ENCODE measurements at places on chromosomes 2 and 18. TPM values are rescaled to one million over a fixed set of nuclear protein-coding genes. Genes with fewer than 3 reads are reported as not detected.

The LOXHD1 gene
- not detected for total RNA-seq

- no peak for DNase-seq
- no peaks in the 10 kb centered on the region for H3K27me3 ChIP-seq
- no peaks in the 10 kb centered on the region for H3K4me1 ChIP-seq
- H3K27ac ChIP-seq: no peak overlapping the region
Observed at GRCh38 chr2:141311430-141311829, 819.4 kb downstream of the LRP1B start.

DNA sequence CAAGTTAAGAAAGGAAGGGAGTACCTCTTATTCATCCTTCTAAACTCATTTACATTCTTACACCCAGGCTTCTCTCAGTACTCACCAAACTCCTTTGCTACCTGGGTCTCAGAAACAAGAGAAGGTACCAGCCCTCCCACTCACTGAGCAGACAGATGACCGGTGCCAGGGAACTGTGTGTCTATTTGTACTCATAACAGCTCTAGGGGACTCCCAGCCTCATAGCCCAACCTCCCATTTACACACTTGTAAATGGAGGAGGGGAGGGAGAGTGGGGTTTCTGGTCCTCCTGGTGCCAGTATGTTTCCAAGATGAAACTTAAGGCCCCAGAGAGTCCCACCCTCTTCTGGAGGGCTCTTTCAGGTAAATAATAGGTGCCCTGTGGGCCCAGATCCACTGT, 42.8 kb upstream of the SIGLEC15 start:
- DNase-seq: no peak
- H3K27ac ChIP-seq: peak overlapping the region; percentile 92
- H3K27me3 ChIP-seq: no peaks in the 10 kb centered on the region
- no peak overlapping the region for H3K4me3 ChIP-seq
- peaks cover 33% of the 10 kb centered on the region for H3K4me1 ChIP-seq

GRCh38 chr2:227509076-227509475, 37.1 kb downstream of the AGFG1 start:
- no peak overlapping the region for H3K4me3 ChIP-seq
- no peaks in the 10 kb centered on the region for H3K27me3 ChIP-seq
- DNase-seq: no peak
- H3K4me1 ChIP-seq: peaks cover 10% of the 10 kb centered on the region
- H3K27ac ChIP-seq: no peak overlapping the region
- no peaks in the 10 kb centered on the region for H3K36me3 ChIP-seq

The PLGLB2 gene
- total RNA-seq: 0.72 TPM

DNA sequence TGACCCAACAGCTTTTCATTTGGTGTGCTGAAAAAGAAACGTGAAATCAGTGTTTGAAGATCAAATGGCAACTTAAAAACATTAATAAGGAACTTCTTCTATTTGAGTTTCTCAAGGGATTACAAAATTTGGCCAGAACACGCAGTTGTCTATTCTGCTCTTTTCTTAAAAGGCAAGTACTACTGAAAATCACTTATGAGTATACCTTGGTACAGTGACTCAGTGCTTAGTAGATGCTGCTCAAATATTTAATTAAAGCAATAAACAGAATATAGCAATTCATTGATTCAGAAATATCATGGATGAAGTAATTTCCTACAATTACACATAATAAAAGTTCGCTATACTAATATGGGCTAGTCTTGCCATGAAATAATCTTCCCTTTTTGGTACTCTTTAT, 38.2 kb upstream of the MCM6 start:
- no peak for DNase-seq
- no peaks in the 10 kb centered on the region for H3K4me1 ChIP-seq
- H3K27me3 ChIP-seq: no peaks in the 10 kb centered on the region
- no peak overlapping the region for H3K27ac ChIP-seq

- no peaks in the 10 kb centered on the region for H3K36me3 ChIP-seq
- H3K4me3 ChIP-seq: no peak overlapping the region
- no peaks in the 10 kb centered on the region for H3K27me3 ChIP-seq
- H3K27ac ChIP-seq: no peak overlapping the region
Observed at GRCh38 chr18:11004294-11004693, 145.1 kb downstream of the PIEZO2 start.

The BOD1L2 gene
- not detected for total RNA-seq

- peak within 1 kb of the TSS; percentile 75 for H3K4me3 ChIP-seq
- peak within 1 kb of the TSS; percentile 64 for H3K27ac ChIP-seq
- no peaks in the 10 kb centered on the region for H3K27me3 ChIP-seq
- peak; percentile 64 for DNase-seq
Observed at GRCh38 chr2:95159690-95160449, at the start of gene ZNF514. TSS of gene ZNF514 (minus strand) at chr2:95159848. CDS start at chr2:95153253, 6,595 bp downstream.

DNA sequence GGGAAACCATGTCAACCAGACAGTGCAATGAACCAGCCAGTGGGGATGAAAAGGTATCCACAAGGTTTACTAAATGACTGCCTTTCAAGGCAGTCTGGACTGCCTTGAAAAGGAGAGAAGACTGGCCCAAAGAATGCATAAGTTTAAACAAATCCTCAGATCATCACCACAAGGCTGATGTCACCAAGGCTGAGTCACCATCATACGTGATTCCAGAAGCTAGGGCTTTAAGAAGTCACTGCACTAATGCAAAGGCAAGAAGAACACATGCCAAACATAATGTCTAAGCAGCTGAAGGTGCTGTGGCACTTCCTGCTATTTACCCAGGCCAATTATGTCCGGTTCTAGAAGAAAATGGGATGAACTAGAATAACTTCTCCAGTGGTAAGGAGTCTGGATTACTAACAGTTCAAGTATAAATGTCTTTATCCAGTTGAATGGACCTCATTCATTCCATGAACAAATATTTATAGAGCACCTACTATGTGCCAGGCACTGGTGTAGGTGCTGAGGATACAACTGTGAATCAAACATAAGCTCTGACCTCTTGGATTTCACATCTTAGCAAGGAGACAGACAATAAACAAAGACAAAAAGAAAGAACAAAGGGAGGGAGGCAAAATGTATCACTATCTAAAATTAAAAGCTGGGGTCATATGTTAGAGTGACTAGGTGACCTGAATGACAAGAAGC, 37.6 kb upstream of the ONECUT2 start:
- H3K27ac ChIP-seq: no peak overlapping the region
- H3K27me3 ChIP-seq: no peaks in the 10 kb centered on the region
- no peaks in the 10 kb centered on the region for H3K4me1 ChIP-seq
- no peak overlapping the region for H3K4me3 ChIP-seq

DNA sequence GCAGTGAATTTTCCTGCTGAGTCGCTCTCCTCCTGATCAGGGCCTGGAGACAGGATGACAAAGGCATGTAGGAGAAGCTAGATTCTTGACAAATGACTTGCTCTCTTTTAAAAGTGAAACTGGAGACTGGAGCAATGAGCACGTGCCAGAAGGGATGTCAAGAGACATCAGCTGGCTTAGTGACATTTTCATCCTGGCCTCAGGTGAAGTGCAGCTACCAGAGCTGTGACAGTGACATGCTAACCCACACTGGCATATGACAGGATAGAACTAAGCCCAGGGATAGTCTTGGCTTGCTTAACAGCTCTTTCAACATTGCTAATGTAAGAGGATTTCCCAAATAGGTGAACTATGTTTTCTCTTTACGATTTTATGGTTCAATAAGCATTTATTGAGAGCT, 757.5 kb upstream of the DDX18 start:
- H3K4me3 ChIP-seq: no peak overlapping the region
- DNase-seq: no peak
- H3K4me1 ChIP-seq: no peaks in the 10 kb centered on the region
- H3K36me3 ChIP-seq: no peaks in the 10 kb centered on the region

DNA sequence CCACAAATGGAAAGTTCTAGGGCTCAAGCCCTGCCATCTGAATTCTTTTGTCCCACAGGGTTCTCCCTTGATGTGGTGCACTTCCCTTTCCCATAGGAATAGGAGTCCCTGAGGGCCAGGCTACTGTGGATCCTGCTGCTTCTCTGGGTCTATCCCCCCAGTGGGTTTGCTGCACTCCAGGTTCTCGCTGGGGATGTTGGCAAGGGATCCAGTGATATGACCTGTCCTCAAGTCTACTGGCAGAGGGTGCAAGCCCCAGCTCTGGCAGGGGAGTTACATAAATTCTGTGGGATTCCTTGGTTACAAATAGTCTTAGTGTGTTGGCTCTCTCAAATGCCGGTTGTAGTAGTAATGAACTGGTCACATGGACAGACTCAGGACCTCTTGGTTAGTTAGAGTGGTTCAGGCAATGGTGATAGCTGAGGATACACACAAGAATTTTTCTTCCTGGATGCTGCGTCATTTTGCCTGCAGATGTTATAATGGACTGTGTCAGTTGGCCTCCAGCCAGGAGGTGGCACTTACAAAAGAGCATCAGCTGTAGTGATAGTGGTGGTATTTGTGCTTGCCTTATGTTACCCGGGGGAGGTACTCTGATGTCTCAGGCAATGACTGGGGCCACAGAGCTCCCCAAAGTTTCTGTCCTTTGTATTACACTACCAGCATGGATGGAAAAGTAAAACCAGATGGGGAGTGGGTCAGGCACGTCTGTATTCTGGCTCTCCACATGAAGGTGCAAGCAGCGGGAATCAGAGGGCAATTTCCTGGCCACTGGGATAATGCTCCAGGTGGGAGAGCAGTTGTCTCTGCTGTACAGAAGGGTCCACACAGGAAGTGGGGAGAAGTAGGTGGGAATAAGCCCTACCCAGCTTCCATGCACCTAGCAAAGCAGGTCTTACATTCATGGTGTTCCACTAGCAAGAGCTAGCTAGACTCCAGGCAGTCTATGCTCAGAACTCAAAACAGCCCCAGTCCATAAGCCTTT, 267.9 kb downstream of the SOX11 start:
- H3K36me3 ChIP-seq: no peaks in the 10 kb centered on the region
- H3K4me1 ChIP-seq: no peaks in the 10 kb centered on the region
- H3K27ac ChIP-seq: no peak overlapping the region

The FSHR gene
- not detected for total RNA-seq

The YPEL5 gene
- 54.7 TPM for total RNA-seq

The SERPINB3 gene
- not detected for total RNA-seq

The LCT gene
- under 0.01 TPM for total RNA-seq

DNA sequence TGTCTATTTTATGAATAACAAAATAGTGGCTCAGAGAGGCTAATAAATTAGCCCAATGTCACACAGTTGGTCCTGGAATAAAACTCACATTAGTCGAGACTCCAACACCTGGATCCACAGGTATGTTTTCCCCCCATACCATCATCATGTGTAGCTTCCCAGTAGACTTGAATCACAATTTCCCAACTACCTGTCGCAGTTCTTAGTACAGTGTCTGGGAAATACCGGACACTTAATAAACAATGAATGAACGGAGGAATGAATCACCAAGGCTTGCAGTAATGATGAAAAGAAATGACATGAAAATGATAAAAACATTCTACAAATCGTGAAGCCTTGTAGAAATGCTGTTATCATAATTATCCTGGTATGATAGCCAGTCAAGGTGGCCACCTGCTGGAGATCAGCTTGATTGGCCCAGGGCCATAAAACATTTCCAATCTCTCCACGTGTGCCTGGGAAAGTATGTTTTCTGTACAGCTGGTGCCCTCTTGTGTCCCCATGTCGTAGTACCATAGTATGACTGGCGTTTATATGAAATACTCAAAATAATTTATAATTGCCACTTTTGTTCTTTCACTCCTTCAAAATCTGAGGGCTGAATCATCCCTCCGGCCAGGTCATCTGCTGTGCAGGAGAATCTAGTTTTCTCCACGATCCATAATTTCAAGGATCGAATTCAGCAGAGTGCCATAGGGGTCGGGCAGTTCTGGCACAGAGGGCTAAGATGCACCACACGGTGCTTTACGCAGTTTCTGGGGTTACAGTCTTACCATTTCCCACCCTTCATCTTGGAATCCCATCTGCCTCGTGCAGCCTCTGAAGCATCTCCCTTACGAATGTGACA, 95.4 kb downstream of the LAMA1 start:
- peak; percentile 43 for DNase-seq
- no peak overlapping the region for H3K4me3 ChIP-seq
- H3K27ac ChIP-seq: no peak overlapping the region
- H3K36me3 ChIP-seq: peaks cover 9% of the 10 kb centered on the region
- H3K4me1 ChIP-seq: no peaks in the 10 kb centered on the region

GRCh38 chr2:150119819-150120218, 367.6 kb downstream of the RND3 start:
- DNase-seq: no peak
- no peak overlapping the region for H3K4me3 ChIP-seq
- H3K36me3 ChIP-seq: no peaks in the 10 kb centered on the region
- H3K4me1 ChIP-seq: no peaks in the 10 kb centered on the region

The SP100 gene
- total RNA-seq: 82.5 TPM

DNA sequence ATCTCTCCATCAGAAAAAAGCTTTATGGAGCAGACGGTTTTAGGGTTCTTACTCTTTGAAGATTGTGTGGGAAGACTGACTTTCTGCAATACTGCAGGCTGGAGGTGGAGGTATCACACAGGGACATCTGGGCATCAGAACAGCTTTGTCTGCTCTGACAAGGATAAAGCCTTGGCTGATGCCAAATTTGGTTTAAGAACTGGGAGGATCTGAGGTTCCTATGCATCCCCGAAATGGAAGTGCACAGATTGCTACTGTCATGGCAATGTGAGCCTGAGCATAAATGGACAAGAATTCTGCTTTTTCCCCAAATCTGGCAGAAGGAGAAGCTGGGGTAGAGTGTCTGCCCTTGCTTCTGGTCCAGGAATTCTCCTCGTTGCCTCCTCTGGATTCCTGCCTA, 424.3 kb downstream of the SLC4A3 start:
- no peaks in the 10 kb centered on the region for H3K4me1 ChIP-seq
- DNase-seq: no peak
- no peaks in the 10 kb centered on the region for H3K36me3 ChIP-seq

The CGREF1 gene
- total RNA-seq: 0.28 TPM

GRCh38 chr18:3493501-3494244, 43.7 kb downstream of the TGIF1 start:
- no peaks in the 10 kb centered on the region for H3K4me1 ChIP-seq
- no peak for DNase-seq
- no peak overlapping the region for H3K27ac ChIP-seq
- H3K27me3 ChIP-seq: 0 out of 2 replicates have a peak, but pooled peaks cover 4% of the 10 kb centered on the region
- H3K4me3 ChIP-seq: no peak overlapping the region
- H3K36me3 ChIP-seq: no peaks in the 10 kb centered on the region

- H3K4me1 ChIP-seq: peaks cover 2% of the 10 kb centered on the region
- H3K36me3 ChIP-seq: no peaks in the 10 kb centered on the region
Observed at GRCh38 chr18:77199707-77200106, 49.9 kb upstream of the GALR1 start.

GRCh38 chr18:35106845-35107148, 65.6 kb downstream of the MAPRE2 start:
- no peak overlapping the region for H3K27ac ChIP-seq
- no peaks in the 10 kb centered on the region for H3K27me3 ChIP-seq
- no peak overlapping the region for H3K4me3 ChIP-seq
- no peaks in the 10 kb centered on the region for H3K4me1 ChIP-seq
- H3K36me3 ChIP-seq: no peaks in the 10 kb centered on the region
- DNase-seq: no peak

Measured in IMR-90 (cell line).